NCI-H1417 (cell line): ENCODE measurements at places on chromosomes 1 and 21.

- DNase-seq = no peak
These were observed 110.7 kb downstream of the SPATA46 start for GRCh38 chr1:162265983-162266382.

GRCh38 chr21:43637530-43638158 lies 21.6 kb downstream of the HSF2BP start:
- no peak for DNase-seq

DNA sequence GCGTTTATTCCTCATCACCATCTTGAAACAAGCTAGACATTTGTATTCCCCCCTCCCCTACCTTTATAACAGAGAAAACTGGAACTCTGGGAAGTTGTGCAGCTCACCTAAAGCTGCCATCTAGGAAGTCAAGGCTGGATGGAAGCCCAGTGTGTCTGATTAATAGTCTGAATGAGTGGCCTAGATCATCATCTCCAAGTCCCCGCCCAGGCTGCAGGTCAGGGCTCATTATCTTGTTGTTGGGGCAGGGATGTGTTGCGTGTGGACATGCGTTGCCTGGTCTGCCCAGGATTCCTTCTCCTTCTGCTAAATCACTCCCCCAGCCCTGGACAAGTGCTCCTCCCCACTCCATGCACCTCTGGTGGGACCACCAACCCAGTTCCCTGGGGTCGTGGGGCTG lies 14.7 kb upstream of the KAZN start:
- DNase-seq = no peak

DNA sequence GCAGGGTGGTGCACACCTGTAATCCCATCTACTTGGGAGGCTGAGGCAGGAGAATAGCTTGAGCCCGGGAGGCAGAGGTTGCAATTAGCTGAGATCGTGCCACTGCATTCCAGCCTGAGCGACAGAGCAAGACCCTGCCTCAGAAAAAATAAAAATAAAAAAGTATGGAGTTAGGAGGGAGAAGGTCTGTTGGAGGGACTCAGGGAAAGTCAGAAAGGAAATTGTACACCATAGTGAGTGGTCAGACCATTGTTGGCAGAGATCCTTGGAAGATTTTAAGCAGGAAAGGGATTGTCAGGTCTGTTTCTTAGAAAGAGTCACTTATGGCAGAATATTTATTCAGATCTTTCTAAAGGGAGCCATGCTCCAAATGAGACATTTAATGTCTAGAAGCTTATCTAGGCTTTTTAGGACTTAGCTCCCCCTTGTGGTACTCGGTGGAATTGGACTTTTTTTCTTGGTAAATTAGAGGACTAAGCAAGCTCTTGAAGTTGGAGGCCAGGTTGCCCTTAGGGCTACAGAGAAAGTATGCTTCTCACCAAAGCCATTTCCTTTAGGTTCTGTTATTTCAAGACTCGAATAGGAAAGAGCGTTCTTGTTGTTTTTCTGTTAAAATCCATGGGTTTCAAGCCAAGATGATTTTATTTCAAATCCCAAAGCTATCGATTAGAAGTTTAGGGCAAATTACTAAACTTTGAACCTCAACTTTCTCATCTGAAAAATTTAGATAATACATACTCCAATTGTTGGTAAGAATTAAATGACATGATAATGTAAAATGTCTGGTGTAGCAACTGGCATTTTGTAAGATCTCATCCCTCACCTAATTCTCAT lies 16.5 kb downstream of the MIA3 start:
- DNase-seq = peak; percentile 77

- no peak for DNase-seq
These were observed 6.8 kb upstream of the KIF17 start for GRCh38 chr1:20724364-20725188.

DNA sequence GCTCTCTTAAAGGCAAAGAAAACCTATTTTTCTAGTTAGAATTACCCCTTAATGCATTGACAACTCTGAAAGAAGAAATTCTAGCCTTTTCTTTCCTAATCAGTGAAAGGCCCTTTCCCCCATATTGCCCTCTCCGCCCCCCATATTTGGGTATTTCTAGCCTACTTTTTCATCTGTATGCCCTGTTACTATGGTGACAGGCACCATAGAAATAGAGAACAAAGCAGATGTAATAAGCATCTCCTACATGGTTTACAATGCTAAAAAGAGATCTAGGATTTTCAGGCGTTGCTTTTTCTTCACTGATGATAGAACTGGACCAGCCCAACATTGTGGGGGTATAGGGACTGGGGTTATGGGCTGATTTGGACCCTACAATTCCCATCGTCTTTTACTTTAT lies 14.5 kb downstream of the LRRC8B start:
- DNase-seq = no peak

GRCh38 chr1:21292984-21293536 lies 2.8 kb upstream of the ECE1 start:
- no peak for DNase-seq

DNA sequence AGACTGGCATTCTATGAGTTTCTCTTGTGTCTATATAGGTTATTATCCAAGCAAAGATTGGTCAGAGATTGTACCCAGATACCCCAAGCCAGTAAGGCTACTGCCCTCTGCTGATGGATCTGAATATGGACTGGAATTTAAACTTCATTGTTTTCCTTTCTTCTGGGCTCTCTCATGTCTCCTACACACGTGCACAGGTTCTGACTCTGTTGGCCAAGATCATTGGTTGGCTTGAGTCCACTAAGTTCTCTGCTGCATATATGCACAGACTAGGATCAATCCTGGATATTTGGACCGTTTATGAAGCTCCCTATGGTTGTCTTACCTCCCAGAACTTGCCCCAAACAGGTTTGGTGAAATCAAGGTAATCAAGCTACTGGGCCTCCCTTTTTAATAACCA lies 69.7 kb downstream of the CC2D1B start:
- DNase-seq = peak; percentile 68

DNA sequence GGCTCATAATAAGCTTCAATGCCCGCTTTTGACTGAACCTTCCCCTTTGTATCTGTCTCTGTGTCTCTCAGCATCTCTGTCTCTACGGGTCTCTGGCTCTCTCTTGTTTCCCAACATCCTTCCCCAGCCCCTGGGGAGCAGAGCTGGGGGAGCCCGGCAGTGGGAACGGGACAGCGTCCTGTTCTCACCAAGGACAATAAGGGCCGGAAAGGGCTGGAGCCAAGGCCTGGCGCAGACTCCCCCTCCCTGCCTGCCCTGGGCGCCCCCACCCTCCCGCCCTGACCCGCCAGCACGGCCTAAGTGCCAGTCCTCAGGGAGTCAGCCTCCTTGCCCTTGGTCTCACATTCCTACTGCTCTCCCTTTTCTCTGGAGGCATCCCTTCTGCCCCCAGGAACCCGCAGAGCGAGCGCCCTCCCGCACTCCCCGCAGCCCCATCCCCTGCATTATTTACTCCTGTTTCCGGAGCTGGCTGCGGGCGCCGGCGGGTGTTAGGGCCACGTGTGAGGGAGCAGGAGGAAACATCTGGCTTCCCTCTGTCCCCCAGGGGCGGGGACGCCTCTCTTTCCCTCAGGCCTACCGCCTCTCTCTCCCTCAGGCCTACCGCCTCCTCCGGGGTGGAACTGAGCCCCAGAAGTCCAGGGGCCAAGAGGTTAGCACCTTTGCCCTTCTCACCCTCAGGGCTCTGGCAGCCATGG lies 6.5 kb downstream of the KRTCAP2 start:
- peak; percentile 96 for DNase-seq

- no peak for DNase-seq
These were observed 43.1 kb upstream of the CCSAP start for GRCh38 chr1:229385853-229386456.

DNA sequence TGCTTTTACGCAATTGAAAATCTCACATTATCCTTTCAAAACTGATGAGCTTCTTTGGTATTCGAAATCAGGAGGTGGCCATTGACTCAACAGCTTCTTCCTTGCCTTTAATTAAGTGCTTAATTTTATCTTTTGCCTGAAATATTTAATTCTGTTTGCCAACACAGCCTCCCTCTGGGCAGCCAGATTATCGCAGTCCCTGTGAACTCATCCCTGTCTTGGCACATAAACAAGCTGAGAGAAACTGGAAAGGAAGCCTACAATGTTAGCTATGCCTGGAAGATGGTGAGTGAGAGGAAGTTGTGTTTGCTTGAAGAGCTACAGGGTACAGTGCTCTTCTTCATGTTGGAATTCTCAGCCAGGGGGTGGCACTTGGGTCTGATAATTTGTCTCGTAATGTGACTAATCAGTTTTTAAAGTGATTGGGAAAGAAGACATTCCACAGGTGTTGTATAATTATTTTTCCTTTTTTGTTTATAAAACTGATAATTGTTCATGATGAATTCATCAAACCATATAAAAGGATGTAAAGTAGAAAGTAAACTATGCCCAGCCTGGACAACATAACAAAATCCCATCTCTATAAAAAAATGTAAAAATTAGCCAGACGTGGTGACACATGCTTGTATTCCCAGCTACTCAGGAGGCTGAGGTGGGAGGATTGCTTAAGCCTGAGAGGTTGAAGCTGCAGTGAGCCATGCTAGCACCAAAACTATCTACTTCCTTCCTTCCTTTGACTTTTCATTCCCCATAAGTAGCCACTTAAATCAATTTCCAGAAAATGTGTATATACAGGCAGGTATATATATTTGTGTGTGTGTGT lies 90.1 kb upstream of the RAVER2 start:
- DNase-seq = no peak

DNA sequence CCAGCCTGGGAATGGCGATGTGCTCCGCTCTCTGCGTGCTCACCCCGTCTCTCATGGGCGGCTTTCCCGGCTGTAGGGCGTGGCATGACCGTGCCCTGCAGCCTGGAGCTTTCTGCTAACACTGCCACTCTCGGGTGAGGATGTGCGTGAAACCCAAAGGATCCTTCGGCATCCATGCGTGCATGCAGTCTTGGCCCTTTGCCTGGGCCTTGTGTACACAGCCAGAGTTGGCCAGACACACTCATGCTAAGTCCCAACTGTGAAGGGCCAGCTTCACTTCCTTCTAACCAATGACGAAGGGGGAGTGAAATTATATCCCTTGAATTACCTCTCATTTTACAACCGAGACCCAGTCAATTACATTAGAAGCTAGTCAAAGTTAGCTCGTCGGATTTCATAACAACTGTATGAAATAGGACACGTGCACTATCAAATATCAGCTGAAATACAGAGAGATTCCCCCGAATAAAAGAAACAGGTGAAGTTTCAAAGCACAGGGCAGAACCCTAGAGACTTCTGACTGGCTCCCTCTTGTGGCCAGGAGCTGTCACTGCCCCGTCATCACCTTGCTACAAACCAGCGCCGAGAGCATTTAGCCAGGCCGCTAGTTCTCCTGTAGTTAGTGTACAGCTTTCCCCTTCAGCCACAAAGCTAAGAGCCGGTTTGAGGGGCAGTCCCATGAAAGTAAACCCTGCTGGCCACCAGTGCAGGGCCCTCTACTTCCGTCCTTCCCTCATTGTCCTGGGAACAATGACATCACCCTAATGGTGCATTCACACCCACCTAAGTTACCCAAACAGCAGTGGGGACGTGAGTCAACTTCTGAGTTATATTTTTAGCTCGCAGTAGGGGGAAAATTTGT lies 63.4 kb upstream of the COA6 start:
- peak; percentile 89 for DNase-seq

GRCh38 chr1:45769261-45769932 lies 18.9 kb upstream of the IPP start:
- no peak for DNase-seq

DNA sequence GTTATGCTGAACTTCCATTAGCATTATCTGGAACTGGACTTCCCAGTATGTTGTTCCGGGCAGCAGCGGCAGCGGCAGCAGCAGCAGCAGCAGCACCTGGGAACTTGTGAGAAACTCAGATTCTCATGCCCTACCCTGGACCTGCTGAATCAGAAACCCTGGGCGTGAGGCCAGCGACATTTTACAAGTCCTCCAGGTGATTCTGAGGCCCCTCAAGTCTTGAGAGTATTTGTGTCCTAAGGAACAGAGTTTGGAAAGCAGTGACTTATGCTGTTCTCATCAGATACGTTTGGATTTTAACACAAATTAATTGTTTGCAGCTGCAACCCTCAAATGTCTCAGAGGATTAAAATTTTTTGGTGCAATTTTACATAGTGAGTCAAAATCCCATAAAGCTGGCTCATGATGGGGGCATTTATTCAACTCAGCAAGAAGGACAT lies 157.2 kb upstream of the KAZN start:
- no peak for DNase-seq

GRCh38 chr1:97573553-97573952 lies 347.3 kb downstream of the DPYD start:
- DNase-seq = no peak

GRCh38 chr1:59266927-59267293 lies 30.0 kb upstream of the FGGY start:
- DNase-seq = no peak

DNA sequence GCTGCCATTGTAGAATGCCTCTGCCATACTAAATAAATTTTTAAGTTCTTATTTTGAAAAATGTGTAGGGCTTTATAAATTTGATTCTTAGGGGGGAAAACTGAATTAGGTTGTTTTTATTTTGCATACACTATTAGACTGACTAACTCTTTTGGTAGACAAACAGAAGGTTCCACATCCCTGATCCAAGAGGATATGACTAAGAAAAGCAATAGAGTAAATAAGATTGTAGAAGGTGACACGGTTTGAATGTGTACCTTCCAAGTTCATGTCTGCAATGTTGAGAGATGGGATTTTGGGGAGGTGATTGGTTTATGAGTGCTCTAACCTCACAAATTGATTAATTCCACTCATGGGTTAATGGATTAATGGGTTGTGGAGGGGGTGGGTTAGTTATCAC lies 127.9 kb downstream of the GLUL start:
- no peak for DNase-seq

GRCh38 chr1:157107702-157108101 lies 8.1 kb upstream of the ETV3L start:
- DNase-seq = no peak

- DNase-seq = peak; percentile 65
These were observed at the start of gene NEXN for GRCh38 chr1:77888081-77888780. TSS of gene NEXN (plus strand) at chr1:77888624. CDS start at chr1:77916107, 27,483 bp downstream.

- peak; percentile 63 for DNase-seq
These were observed 1242.0 kb downstream of the AMY1C start for GRCh38 chr1:104991702-104992101.

DNA sequence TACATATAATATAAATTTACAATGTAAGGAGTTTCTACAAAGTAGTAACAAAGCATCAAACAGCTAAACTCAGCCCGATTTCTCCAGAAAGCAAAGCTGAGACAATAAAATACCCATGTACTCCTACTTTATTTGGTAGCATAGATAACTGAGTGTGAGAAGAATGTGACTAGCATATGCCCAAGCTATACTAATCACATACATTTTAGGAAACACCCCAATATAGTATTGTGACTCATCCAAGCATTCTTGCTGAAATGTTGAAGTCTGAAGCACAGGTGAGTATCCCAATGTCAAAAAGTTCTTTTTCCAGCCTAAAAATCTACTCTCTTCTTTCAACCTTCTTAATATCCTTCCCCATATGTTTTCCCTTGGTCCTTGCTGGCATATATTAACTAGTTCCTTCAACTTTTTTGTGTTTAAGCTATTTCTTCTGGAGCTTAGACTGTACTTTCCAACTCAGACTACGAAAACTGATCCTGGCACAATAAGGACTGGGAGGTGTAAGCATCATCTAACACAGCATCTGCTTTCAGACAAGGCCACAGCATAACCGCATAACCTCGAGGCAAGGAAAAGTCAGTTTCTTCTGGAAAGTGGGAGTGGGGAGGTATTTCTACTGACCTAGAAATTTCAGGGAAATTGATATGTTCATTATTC lies 163.0 kb upstream of the RNPC3 start:
- no peak for DNase-seq
